ENCODE measurements at places on chromosomes 3 and 15.

- no peak for DNase-seq
Measured at GRCh38 chr3:79994397-79994796, 226.6 kb upstream of the ROBO1 start.

DNA sequence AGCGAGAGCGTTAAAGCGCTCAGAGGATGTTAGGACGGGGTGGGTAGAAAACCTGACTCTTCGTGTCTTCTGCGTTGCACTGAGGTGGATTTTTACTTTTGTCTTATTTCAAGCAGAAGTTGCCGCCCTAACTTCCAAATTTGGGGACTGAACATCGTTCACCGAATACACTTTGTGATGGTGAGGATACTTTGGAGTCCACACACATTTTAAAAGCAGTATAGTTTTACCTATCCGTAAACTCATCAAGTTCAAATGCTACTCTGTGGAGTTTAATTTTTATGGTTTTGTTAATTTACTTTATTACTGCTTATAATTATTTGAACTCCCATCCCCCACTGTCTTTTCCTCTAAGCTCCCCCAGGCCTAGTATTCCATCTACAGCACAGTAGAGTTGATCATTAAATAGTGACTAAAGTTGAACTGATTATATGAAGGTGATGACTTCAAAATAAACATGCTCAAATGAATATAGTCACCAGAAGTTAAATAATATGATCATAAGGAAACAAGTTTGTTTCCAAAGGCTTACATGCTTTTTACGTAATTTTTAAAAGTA lies 617 bp upstream of the EOGT start:
- no peak for DNase-seq

DNA sequence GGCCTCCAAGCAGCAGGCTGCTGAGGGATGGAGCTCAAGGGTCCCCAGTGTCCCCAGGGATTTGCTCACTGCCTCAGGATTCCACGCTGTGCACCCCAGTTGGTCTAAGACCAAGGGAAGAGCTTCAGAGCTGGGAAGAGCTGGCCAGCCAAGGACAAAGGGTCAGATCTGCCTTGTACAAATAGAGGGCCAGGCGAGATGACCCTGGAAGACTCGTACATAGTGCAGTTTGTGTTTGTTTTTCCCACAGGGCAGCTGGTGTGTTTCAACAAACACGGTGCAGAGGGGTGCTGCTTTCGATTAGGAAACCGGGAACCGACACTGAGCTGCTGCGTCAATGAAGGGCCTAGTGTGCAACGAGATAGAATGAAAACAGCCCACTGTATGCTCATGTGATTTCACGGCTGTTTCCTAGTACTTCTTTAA lies 56.1 kb upstream of the TRPM1 start:
- no peak for DNase-seq

GRCh38 chr3:107690522-107691138 lies 167.9 kb downstream of the BBX start:
- no peak for DNase-seq

Data from activated CD8-positive, alpha-beta memory T cell treated with anti-CD3 and anti-CD28 coated beads for 1 hour (primary cell).